Stimulated activated CD4-positive, alpha-beta T cell treated with anti-CD3 and anti-CD28 coated beads, TNF-alpha, amount 100 ng/mL, for 1 hour (primary cell): ENCODE measurements at places on chromosomes 12 and 14.

GRCh38 chr12:32390572-32391219 is 8.7 kb upstream of the FGD4 start:
- DNase-seq, result no peak

DNA sequence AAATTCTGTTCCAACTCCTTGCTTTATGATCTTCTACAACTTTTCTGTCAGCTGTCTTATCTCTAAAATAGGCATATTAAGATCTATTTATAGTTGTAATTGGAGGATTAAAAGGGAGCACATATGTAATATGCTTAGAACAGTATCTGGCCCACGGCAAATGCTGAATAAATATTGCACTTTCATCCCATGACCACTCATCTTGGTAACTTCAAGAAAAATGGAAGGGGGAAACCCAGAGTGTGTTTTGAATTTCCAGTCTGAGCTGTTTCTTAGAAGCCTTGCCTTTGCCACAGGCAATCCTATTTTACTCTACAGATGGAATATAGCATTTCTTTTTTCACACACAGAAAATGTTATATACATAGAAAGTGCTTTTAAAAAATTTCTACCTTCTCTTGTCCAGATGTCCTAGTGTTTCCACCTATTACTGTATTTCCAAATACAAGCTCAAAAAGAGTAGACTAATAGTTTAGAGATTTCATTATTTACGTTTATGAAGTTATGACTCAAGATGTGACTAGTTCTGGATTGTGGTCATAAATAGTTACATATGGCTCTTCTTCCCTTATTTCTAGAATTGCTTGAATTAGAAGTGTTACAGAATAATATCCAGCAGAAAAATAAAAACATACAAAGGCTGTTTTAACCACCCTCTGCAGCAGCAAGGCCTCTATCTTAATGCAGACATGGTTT is 6.2 kb upstream of the STXBP6 start:
- no peak for DNase-seq

GRCh38 chr12:68163560-68164081 is 4.1 kb upstream of the IFNG start:
- no peak for DNase-seq

- no peak for DNase-seq
Measured at GRCh38 chr12:75779891-75780496, 251.6 kb downstream of the PHLDA1 start.

GRCh38 chr14:94412671-94413638 is 24.6 kb upstream of the SERPINA1 start:
- DNase-seq, result no peak

GRCh38 chr14:66072190-66073084 is 413.7 kb upstream of the CCDC196 start:
- DNase-seq, result no peak

- DNase-seq, result no peak
Measured at GRCh38 chr12:50050410-50051098, 6.8 kb upstream of the ASIC1 start.

DNA sequence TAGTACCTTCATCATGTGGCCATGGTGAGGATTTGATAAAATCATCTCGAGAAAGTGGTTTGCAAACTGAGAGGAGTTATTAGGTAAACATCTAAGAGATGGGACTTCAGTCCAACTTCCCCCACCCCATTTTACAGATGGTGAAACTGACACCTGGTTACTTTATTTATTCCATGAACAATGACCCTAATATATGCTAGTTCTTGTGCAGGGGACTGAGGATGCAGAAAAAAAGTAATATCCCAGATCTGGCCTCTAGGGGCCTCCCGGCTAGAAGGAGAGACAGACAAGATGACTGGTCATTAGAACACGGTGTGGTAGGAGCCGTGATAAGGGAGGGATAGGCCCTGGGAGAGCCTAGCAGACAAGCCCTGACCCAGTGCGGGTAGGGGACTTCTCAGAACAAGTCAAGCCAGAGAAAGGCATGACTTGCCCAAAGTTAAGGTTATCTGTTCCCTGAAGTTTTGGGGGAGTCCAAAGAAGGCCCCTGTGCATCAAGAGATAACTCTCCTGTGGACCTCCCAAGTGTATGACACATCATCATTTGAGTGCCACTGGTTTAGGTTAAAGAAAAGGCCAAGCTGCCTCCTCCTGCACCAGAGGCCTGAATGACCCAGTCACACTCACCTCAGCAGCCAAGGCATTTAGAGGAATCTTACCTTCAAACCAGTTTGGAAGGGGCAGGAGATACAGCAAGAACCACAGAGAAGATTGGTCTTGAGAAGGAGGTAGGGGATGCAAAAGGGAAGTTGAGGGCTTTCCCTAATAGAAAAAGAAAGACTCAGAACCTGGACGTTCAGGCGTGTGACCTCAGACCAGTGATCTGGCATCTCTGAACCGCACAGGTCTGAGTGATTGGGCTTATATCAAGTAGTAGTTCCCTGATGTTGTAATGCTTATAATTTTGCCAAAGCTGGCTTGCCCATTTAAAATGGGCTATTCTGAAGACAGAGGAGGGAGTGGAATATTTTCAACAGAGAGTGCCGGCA is 1.6 kb downstream of the CMKLR1 start:
- no peak for DNase-seq

GRCh38 chr12:25689996-25690501 is 137.0 kb upstream of the LMNTD1 start:
- no peak for DNase-seq

GRCh38 chr14:30297876-30298795 is 260.8 kb upstream of the G2E3 start:
- no peak for DNase-seq

GRCh38 chr14:63562405-63562804 is 19.2 kb upstream of the PPP2R5E start:
- no peak for DNase-seq

- DNase-seq, result no peak
Measured at GRCh38 chr12:51242120-51242519, 3.5 kb downstream of the DAZAP2 start.

- DNase-seq, result no peak
Measured at GRCh38 chr12:132773077-132773955, 11.7 kb upstream of the ANKLE2 start.

- DNase-seq, result no peak
Measured at GRCh38 chr12:85866986-85867776, 6.9 kb upstream of the NTS start.

GRCh38 chr12:89525305-89525823 is 483 bp downstream of the POC1B start:
- peak; percentile 5 for DNase-seq

DNA sequence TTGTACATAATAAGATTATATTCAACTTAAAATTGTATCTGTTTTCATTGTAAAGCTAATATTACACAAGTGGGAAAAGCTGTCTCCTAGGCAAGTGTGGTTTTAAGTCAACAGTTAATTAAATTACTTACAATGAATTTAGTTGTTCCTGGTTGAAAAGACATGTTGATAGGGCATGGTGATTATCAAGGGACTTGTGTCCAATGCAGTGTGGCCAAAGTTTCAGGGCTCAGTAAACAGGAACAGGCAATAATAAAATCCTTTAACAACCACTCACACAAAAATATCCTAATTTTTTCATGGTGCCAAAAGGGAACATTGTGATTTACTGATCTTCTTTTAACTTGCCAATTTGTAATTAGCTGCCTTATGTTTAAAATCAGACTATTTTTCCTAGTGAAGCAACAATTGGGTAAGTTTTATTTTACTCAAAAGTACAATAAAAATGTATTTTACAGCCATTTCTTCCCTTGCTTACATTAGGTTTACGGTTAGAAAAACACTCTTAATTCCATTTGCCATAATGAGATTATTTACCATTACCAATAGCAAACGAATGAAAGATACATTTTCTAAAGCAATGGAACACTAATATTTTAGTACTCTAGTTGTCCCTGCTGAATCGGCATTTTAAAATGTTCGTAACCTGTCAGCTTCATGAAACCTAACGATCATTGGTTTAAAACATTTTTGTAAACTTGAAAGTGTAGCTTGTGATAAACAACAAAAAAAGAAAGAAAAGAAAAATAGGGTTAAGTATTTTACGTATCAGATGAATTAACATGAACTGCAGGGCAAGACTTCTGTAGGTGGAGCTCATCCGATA is 1.8 kb upstream of the WNK1 start:
- no peak for DNase-seq

DNA sequence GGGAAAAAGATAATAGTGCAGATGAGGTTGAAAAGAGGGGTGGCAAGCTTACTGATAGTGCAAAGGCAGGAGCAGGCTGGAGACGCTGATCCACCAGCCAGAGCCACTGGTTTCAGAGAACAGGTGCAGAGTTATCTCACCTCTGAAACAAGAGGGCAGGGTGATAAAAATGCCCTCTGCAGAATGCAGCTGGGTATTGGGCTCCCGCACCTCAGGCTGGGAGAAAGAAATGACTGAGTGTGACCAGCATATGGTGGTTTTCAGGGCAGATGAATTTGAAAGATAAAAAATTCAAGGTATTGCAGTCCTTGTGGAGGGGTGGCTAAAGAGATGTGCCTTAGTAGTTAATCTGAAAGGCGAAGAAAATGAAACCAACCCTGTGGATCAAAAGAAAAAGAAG is 2.9 kb upstream of the TMEM30B start:
- no peak for DNase-seq

DNA sequence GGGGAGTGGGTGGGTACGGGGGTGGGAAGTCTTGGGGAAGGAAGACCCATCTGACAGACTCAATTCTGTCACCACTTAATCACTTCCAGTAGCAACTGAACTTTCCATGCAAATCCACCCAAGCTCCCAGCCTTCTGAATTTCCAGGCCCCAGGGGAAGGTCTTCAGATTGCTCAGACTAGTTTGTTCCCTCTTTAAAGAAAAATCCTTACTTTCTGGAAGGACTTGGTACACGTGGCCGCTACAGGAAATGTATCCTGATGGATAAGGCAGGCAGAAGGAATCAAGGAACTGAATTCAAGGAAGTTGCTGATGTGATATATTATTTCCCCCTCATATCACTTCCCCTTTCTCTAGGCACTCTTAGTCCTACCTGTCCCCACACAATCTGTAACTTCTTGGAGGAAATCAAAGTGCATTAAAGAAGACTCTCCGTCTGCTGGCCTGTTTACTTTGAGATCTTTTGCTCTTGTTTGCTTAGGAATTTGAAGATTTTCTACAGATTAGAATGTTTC is 6.4 kb downstream of the NFKBIA start:
- DNase-seq, result no peak

DNA sequence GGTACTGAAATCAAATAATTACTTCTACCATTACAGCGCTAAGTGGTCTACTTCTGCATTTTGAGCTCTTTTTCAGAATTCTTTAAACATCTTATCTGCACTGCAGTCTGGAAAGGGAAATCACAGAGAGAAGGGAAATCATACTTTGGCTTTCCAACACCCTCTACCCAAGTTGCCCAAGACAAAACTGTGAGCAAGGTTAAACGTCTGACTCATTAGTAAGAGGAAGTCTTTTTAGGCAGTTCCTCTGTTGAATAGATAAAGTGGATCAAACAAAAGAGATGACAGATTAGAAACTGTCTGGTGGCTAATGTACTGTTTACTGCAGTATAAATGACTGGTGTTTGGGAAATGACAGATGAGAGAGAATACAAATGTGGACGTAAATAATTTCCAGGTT is 858.1 kb downstream of the NRXN3 start:
- DNase-seq, result no peak

GRCh38 chr14:99393059-99393655 is 87.5 kb downstream of the SETD3 start:
- no peak for DNase-seq

- DNase-seq, result no peak
Measured at GRCh38 chr14:89205137-89205740, 211.8 kb downstream of the FOXN3 start.

- no peak for DNase-seq
Measured at GRCh38 chr14:91890291-91890749, 23.0 kb upstream of the TC2N start.

GRCh38 chr12:79143803-79144202 is 279.2 kb downstream of the SYT1 start:
- no peak for DNase-seq

GRCh38 chr12:19527866-19528265 is 88.6 kb downstream of the AEBP2 start:
- DNase-seq, result no peak

DNA sequence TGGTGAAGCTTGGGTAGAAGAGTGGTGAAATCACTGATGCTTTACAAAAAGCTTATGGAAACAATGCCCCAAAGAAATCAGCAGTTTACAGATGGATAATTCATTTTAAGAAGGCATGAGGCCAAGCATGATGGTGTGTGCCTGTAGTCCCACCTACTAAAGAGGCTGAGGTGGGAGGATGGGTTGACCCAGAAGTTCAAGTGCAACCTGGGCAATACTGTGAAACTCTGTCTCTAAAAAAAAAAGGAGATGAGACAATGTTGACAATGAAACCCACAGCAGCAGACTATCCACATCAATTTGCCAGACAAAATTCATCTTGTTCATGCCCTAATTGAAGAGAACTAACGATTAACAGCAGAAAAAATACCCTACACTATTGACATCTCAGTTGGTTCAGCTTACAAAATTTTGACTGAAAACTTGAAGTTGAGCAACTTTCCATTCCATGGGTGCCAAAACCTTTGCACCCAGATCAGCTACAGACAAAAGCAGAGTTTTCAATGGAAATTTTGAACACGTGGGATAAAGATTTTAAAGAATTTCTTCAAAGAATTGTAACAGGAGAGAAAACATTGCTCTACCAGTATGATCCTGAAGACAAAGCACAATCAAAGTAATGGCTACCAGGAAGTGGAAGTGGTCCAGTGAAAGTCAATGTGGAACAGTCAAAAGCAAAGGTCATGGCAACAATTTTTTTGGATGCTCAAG is 26.7 kb downstream of the BTG1 start:
- DNase-seq, result no peak

DNA sequence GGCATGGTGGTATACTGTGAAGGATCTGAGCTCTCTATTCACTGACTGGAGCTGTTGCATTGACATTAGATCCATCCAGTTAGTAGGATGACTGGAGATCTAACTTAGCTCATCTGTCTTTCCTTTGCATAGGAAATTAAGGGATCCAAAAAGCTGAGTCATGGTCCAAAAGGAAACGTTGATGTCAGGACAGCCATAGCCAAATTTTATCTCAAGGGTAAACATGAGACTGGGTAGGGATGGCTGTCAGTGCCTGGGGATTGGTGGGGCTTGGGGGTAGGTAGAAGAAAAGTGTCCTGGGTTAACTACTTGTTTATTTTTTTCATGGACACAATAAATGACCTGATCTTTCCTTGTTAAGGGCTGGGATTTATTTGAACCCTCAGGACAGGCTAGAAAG is 4.6 kb downstream of the FAM177A1 start:
- DNase-seq, result no peak

DNA sequence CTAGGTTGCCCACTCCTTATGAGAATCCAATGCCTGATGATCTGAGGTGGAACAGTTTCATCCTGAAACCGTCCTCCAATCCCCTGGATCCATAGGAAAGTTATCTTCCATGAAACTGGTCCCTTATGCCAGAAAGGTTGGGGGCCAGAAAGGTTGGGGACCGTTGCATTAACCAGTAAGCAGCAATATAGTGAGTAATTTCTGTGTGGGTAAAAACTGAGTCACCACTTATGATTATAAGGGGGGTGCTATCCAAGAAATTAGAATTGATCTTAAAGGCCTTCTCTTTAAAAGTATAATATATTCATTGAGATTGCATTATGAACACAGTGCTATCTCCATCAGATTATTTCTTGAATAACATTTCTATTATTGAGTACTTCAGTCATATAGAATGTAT is 97.2 kb downstream of the PCNX1 start:
- no peak for DNase-seq

- DNase-seq, result no peak
Measured at GRCh38 chr12:52535574-52535973, 15.4 kb upstream of the KRT5 start.
